NCI-H187 (cell line): ENCODE measurements at places on chromosomes 12 and 14.

GRCh38 chr12:30830751-30831150 is 76.0 kb upstream of the CAPRIN2 start:
- DNase-seq: no peak

DNA sequence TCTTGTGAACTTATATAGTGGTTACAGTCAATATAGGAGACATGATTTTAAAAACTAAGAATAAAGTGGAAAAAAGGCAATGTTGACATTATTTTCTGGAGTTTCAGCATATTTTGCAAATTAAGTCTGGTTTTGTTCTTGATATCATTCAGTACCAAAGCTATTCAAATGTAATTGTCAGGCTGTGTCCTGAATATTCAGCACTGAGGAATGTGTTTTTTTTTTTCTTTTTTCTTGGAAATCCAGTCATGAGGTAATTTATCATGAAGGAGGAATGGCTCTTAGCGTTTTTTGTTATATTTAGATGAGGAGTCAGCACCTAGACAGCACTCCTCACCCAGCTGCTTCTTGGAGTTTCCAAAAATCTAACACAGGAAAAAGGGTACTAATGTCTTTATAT is 225.5 kb downstream of the CCDC91 start:
- DNase-seq: no peak

DNA sequence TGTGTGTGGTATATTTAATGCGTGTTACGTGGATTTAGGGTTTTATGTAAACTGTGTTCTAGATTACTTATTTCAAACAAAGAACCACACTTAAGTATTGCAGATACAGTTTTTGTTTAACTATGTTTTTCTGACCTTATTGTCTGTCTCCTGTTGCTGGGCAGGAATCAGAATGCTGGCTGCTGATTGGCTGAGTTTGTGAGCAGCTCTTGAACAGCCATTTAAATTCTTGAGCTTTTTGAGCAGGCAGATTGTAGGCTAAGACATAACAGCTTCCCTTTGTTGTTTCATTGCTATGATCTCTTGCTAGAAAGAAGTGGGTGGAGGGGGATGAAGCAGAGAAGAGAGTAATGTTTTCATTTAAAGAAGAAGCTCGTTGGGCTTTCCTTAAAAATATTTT is 52.2 kb downstream of the ATF7IP start:
- DNase-seq: no peak

DNA sequence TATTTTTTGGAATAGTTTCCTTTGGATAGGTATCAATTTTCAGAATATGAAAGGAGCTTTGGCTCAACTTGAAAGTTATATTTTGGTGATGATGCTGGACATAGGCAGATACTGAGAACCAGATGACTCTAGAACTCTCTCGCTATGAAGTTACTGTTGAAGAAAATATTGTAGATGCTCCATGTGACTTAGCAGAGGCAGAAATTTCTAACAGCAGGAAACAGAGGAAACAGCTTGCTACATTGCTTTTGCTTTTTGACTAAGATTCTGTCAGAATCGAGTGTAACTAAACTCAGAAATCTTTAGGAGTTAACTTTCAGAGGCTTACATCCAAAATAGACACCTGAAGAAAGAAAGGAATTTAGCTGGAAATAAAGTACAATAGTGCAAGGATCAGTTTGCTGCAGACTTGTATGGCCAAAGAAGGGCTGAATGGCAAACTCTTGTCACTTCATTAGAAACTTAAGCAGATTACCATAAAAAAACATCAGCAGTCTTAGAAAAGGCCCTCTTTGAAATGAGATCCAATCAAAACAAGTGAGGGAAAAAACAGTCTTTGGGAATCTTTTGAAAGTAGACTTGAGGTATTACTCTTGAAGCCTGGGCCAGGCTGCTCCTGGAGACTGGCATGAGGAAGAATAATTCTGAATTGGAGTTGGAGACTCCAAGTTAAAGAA is 911.8 kb downstream of the FSCB start:
- DNase-seq: no peak

DNA sequence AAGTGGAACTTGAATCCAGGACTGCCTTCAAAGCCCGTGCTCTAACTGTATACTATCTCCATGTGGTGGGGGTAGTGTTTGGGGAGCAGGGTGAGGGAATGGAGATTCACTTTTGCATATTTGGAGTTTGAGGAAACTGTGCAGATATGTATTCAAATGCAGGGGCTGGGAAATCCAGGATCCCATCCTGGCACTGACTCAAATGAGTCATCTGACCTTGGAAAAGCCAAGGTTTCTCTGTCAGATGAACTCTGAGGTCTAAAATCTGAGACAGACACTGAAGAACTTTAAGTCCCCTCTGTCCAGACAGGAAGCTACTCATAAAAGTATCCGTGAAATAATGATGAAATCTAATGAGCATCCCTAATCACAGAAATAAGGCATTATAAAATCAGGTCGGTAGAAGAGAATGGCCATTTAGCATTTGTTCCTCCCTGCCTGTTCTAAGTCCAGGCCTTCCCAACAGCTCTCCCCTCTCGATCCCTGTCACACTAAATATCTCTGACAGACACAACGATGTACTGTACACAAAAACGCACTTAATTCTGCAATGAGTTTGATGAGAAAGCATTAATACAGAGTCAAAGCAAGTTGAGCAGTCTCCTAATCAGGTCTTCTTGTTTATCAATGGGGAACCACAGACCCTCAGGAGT is 14.4 kb downstream of the NIN start:
- DNase-seq: no peak

- DNase-seq: no peak
Measured at GRCh38 chr12:119393677-119394076, 59.1 kb downstream of the CCDC60 start.
